AG20443 (cell line): ENCODE measurements at places on chromosomes 5 and 9.
A peak's percentile ranks its signal among the peaks of the same experiment; 100 is the strongest.

DNA sequence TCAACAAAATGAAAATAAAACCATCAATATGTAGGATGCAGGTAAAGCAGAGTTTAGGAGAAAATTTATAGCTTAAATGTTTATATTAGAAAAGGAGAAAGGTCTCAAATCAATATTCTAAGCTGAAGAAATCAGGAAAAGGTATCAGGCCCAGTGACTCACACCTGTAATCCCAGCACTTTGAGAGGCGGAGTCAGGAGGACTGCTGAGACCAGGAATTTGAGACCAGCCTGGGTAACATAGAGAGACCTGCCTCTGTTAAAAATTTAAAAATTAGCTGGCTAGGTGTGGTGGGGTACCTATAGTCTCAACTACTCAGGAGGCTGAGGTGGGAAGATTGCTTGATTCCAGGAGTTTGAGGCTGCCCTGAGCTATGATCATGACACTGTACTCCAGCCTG is 32.2 kb downstream of the CCDC69 start:
- DNase-seq = no peak

DNA sequence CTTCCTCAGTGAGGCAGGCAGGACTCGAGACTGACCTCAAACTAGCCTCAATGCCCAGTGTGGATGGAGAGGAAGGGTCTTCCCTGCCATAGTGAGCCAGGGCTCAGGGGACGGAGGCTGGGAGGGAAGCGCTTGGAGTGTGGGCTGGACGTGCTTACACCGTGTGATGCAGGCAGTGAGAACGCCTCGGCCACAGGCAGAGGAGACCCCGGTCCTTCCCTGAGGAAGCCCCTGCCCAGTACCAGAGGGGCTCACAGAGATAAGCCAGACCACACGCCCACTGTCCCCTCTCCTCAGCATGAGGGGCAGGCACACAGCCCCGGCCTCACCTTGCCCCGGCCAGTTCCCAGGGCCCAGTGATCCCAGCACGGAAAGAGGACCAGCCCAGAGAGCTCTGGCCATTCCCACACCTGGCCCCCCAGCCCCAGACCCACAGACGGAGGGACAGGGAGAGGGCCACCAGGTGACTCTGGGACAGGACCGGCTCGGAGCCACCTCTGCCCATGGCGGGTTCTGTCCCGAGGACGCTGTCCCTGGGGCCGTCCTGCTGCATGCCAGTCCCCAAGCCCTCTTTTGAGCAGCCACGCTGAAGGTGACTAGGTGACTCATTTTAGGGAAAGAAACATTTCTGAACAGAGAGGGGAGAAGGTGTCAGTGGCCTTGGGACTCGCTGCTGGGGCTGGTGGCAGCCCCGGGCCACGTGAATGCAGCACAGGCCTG is 6.0 kb upstream of the NSMF start:
- no peak for DNase-seq

- DNase-seq = no peak
Observed at GRCh38 chr5:57303985-57304384, 130.1 kb downstream of the GPBP1 start.

DNA sequence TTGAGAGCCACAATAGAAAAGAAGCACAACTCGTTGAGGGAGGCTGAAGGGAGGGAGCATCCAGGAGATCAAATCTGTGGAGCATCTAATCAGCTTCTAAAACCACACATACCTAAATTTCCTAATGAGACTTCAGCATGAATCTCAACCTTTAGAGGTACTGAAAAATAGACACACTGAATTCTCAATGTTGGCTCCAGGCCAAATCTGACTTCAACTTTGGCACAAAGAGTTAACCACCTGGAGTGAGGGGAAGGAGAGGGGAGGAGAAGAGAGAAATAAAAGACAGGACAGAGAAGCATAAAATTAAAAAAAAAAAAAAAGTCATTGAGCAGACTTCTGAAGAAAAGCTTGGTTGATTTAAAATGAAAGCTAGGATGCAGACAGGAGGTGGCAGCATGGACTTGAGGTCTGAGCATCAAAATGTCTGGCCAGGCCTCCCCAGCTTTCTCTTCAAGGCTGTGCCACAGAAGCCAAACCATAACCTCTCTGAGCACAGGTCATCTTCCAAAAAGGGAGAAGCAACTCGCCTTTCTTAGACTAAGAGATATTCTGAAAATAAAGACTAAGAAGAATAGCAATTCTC is 205.6 kb downstream of the DENND1A start:
- peak; percentile 68 for DNase-seq

- DNase-seq = no peak
Observed at GRCh38 chr5:116674881-116675625, 100.4 kb upstream of the SEMA6A start.

DNA sequence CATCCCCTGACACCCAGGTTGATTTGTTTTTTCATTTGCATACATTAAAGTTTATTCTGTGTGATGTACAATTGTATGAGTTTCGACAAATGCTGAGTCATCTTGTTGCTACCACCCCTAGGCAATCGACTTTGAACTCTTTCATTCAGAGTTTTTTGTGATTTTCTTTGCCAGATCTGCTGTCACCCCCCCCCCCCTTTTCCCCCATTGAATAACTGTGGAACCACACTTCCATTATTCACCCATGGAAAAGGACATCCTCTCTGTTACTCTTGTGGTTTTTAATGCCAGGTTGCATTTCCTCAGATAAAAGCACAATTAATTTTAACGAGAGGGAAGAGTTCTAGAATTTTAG is 13.7 kb upstream of the FAM120AOS start:
- DNase-seq = no peak

GRCh38 chr5:36230151-36230790 is 11.5 kb downstream of the NADK2 start:
- DNase-seq = no peak

DNA sequence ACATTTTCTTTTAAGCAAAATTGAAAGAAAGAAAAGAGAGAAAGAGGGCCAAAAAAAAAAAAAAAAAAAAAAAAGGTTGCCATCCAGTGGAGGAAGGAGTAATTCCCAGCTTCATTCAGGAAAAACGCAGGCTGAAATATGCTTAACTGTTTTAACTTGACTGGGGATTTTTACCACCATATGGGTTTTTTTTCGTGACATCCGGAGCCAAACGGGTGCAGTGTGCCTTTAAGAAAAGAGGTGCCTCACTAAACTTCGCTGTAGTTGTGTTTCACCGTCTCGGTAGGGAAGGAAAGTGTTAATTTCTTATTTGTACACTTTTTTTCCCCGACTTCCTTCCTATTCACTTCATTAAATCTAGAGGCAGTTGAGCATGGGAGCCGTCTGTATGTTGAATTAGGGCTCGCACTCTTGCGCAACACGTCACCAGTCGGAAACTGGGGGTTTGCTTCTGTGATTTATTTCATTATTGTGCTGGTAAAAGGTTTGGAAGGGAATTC is 143.0 kb downstream of the SMARCA2 start:
- DNase-seq = peak; percentile 39

DNA sequence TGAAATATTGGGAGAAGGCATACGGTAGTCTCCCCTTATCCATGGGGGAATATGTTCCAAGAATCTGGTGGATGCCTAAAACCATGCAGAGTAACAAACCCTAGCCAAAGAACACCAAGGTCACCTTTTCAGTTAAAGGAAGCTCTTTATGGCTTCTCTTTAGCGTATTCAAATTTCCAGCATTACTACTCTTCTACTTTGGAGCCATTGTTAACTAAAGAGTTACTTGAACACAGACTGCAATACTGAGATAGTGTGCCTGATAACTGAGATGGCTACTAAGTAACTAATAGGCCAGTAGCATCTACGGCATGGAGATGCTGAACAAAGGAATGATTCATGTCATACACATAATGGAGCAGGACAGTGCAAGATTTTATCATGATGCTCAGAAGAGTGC is 84.5 kb upstream of the SPEF2 start:
- no peak for DNase-seq

DNA sequence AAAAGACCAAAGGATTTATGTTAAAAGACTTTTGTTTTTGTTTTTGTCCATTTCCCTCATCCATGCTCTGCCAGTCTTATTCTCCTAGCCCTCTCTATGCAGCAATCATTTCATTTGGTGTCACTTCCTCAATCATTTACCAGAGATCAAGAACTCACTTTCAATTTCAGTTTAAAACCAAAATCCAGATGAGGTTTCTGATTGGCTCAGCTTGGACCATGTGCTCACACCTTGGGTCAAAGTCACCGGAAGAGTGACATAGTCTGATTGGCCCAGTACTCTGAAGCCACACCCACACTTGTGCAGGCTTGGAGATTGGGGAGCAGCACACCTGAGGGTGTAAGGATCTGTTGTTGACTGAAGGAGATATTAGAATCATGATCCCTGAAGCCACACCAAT is 79.6 kb downstream of the TLR4 start:
- no peak for DNase-seq

GRCh38 chr5:96324708-96325107 is 108.3 kb downstream of the PCSK1 start:
- DNase-seq = no peak

DNA sequence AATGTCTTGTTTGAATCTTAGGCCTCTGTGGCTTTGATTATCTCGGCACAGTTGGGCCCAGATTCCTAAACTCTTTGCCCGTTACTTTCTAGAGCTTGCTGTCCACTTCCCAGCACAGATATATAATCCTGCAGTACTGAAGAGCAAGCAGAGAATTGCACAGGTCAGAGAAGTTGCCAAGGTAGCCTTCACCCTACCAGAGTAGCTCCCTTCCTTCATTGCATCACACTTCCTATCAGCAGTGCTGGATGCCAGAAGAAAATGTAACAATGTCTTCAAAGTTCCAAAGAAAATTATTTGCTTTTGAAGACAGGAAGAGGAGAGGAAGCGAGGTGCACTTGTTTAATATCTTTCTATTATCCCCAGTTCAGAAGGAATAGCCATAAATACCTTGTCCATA is 38.1 kb upstream of the SPATA31D4 start:
- DNase-seq = no peak

GRCh38 chr5:17694371-17694770 is 60.1 kb downstream of the TAF11L14 start:
- DNase-seq = no peak

- DNase-seq = no peak
Observed at GRCh38 chr5:143445776-143446175, 42.3 kb upstream of the NR3C1 start.

DNA sequence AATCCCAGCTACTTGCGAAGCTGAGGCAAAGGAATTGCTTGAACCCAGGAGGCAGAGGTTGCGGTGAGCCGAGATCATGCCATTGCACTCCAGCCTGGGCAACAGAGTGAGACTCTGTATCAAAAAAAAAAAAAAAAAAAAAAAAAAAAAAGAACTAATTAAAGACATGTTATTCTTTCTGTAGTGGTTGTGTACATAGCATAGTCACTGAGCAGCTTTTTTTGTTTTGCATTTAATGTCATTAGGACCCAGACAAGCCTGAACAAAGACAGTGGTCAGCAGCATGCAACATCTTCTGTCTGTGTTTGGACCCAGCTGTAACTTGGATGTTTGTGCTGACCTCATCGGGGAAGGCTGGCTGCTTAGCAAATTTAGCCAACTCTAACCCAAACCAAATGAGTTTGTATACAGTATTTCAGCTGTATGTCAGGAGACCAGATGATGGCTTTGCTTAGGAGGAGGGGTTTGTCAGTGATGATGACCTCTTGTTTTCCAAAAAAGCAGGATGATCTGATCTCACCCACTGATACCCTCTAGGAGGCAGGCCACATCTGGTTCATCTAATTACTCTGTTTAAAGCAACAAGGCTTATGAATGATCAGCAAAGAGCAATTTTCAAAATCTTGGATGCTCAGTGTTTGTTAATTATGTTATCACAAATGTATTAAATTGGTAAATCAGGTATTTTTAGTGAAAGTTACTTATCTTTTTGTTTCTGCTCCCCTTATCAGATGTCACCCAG is 39.5 kb downstream of the SNCAIP start:
- peak; percentile 30 for DNase-seq

- DNase-seq = no peak
Observed at GRCh38 chr5:14380712-14381111, 200.9 kb upstream of the OTULINL start.
